Activated T-cell treated with anti-CD3 and anti-CD28 coated beads for 24 hours (primary cell): ENCODE measurements at places on chromosomes 2 and 18.
A peak's percentile ranks its signal among the peaks of the same experiment; 100 is the strongest.

DNA sequence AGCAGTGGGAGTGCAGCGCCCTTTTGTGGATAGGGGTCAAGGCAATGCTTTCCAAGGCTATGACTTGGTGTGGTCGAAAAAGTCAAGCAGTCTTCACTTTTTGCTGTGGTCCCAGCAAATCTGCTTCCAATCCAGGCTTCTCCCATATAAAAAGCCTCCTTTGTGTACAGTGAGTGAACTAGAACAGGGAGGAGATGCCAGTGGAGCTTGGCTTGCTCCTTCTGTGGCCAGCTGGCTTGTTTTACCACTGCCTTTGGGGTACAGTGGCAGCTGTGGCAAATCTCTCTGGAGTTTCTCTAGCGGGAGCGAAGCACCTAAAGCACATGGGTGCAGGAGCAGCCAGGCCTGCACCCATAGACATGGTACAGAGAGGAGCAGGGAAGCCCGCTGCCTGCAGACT is 103.5 kb downstream of the MSH2 start:
- no peak for DNase-seq

DNA sequence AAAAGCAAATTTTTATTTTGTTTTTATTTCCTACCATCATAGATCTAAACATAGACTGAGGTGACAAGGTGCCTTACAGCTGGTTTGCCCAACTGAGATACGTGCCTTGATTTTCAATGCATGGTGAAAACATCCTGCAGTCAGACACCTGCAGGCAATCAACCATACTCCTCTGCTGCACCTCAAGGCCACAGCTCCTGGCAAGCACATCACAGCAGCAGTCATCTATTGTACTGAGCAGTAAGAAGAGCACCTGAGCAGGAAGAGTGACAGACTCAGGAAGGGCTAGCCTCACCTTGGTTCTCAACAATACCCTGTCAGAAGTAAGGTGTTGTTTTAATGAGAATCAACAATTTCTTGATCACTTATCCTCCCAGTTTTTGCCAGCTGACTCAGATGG is 1206.8 kb upstream of the NRXN1 start:
- no peak for DNase-seq

GRCh38 chr18:79528846-79529245 is 133.1 kb downstream of the NFATC1 start:
- peak; percentile 67 for DNase-seq

DNA sequence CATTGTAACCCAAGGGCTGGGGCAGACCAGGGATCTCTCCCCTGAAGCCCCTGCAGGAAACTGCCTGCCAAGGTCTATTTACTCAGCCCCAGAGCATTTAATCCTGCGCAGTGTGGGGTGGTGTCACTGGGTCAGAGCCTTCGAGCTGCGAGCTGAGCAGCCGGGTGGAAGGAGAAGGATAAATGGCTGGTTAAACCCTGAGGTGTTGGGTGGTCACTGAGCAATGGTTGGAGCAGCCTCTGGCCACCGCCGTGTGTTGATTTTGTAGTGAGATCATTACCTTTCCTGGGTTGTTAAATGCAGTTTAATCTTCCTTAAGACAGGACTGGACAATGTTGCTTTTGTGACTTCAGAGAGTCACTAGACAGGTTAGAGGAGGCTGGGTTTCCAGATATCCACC is 98.1 kb downstream of the SETBP1 start:
- no peak for DNase-seq

DNA sequence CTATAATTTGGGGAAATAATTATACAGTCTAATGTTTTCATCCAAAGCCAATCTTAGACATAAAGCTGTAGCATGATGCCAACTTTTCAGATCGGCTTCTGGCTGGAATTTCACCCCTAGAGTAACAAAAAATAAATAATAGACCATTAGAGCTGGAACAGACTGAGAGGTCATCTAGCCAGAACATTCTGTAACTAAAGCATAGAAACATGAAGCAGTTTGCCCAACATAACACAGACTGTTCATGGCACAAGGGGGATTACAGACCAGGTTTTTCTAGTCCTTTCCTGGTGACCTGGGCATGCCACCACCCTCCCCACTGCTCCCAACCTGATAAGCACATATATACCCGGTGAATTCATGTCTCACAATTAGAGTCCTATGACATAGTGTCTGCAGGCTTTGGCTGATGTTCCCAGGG is 116.4 kb upstream of the PPP1CB start:
- no peak for DNase-seq

DNA sequence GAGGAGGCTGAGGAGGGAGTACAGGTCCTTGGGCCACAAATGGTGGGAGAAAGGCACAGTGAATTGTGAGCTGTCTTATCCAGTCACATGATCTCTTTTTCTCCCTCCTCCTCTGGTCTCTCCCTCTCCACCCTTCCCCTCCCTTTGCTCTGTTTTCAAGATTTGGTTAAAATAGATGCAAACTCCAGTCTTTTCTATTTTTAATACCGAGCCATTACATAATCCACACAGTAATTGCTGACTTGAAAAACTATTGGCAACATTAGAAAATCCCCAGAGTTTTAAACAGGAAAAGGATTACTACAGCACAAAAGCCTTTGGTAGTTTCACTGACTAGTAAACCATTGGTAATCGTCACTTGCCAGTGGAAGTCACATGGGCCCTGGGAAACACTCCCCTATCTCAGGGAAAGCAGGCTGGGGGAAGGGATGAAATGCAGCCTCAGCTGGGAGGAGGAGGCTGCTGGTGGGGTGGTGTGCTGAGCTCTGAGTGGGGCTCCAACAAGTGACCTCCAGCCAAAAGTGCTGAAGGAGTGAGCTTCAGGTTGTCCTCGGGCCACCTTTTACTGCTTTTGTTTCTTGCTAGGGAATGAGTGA is 57.4 kb upstream of the PCBP1 start:
- DNase-seq = no peak

GRCh38 chr18:6537475-6537874 is 122.8 kb upstream of the L3MBTL4 start:
- DNase-seq = no peak

DNA sequence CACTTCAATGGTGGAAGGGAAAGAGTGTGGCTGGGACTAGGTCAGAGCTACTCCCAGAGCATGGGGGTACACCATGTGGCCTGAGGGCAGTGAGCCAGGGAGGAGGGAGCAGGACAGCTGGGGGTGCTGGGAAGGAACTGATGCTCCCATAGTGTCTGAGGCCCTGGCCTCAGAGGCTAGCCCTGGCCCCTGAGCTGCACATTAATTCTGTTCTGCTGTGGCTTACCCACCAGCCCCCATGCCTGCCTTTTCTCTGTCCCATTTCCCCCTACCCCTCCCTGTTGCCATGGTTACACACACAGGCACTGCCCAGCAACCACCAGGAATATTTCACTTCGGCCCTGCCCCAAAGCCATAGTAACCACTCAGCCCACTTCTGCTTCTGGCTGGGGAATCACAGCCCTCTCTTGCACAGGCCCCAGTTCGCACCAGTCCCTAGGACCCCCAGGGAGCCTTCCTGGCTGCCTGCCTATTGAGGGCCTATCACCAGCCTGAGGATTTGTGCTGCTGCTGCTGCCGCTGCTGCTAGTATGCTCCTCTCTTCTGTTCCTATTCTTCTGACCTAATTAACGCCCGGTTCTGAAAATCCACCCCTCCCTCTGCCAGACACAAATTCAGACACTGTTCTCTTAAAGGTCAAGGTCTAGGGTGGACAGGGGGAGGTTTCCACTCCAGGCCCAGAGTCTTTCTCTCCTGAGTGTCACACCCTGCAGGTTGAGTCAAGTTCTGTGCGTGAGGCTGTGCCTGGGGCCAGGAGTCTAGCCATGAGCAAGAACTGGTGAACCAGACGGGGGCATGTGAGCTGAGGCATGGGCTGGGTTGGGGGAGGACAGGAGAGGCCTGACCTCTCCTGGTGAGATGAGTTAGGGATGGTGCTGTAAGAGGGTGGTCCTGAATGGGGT is 87.1 kb upstream of the MCFD2 start:
- DNase-seq = no peak

DNA sequence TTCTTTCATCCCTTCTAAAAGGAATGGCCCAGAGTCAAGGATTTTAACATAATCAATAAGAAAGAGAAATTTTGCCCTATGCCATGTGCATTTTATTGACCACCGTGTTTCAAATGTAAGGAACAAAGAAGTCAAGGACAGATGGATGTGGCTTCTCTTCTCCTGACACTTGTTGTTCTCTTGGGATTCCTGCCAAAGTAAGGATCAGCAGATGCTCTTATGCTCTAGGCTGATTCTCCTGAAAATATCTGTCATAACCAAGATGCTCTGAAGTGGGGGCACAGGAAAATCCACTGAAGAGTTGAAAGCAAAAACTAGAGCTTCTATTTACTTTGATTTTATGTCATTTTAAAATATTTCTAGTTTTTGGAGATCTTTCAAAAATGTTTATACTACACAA is 72.9 kb upstream of the SYT4 start:
- no peak for DNase-seq

DNA sequence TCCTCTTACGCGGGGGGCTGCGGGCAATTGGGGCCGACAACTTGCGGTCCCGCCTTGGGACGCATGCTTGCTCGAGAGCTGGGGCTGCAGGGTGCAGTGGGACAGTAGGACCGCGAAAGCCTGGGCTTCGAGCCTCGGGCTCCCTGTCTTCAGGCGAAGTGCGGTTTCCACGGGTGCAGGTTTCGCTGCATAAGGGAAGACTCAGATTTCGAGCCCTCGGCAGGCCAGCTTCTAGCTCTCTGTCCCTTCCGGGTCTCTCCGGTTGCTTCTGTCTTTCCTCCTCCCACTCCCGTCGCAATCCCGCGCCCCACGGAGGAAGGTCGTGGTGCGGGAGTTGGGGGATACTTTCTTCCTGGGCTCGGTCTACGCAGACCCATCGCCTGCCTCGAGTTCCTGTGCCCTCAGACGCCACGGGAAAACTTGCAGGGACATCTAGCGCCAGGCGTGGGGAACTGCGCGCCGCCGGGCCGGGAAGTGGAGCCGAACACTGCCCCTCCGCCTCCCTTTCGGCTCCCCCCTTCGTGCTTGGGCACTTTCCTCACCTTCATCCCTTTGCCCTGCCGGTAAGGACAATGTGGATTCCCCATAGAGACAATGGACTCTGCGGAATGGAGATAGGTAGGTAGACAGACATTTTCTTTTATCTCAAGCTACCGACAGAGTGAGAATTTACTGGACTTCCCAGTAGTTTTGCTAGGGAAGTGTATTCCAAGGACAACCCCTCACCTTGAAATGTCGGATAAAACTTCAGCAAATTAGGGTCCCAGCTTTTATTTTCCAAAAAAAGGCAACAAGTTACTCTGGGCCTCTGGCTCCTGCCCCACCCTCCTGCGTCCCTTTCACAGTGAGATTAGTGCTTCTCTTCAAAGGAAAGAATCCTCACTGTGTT is 4.2 kb upstream of the HOXD13 start:
- no peak for DNase-seq

- DNase-seq = no peak
Observed at GRCh38 chr2:169839954-169840746, 12.9 kb downstream of the UBR3 start.

GRCh38 chr2:207939342-207940108 is 85.8 kb downstream of the PLEKHM3 start:
- DNase-seq = no peak

- no peak for DNase-seq
Observed at GRCh38 chr2:230830428-230830827, 34.3 kb upstream of the ITM2C start.

DNA sequence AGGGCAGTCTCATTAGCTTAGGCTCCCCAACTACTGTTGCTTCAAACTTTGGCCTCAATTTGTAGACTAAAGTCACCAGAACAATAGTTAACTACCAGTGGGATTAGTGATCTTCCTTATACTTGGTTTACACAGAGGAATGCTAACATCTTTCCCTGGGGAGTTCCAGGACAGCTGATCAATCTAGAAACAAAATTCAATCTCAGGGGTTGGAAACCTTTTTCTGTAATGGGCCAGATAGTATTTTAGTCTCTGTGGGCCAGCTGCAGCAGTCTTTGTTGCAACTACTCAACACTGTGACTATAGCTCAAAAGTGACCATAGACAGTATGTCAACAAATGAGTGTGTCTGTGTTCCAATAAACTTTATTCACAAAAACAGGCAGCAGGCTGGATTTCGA is 85.7 kb downstream of the METTL8 start:
- no peak for DNase-seq

GRCh38 chr18:48110797-48111196 is 180.3 kb upstream of the SMAD2 start:
- no peak for DNase-seq

GRCh38 chr2:237689336-237690131 is 62.1 kb downstream of the LRRFIP1 start:
- DNase-seq = no peak

DNA sequence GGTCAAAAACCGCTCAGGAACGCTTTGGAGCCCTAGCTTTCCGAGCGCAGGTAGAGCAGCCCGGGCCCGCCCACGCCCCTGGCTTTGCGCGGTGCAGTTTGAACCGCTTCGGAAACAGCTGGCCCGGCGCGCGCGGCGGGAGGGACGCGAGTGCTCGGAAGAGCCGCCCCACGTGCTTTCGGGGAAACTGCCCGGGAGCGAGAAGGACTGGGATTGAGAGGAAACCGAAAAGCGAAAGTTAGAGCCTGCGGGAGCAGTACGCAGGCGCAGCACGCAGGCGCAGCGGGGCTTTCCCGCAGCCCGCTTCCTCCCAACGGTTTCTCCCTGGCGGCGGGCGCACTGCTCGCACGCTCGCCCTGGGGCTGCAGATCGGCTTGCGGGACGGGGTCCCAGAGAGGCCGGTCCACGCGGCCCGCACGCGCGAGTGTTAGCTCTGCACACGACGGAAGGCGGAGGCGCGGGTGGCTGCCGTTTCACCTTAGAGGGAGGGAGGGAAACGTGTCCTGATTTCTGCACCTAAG is 6.3 kb upstream of the STAT1 start:
- DNase-seq = peak; percentile 94

GRCh38 chr2:22893761-22894517 is 491.0 kb upstream of the KLHL29 start:
- DNase-seq = no peak

DNA sequence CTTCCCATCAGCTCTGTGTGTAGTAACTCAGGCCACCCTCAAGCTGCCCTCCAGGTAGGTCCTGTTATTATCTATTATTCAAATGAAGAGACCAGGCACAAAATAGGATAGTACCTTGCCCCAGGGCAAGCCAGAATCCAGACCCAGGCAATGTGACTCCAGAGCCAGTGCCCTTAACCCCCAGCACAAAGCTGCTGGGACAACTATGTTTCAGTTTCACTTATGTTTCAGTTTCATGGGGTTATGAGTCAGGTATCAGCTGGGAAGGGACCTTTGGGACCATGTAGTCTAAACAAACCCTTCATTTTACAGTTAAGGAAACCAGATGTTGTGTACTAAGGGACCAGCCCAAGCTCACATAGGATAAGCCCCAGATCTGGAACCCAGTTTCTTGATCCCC is 10.0 kb downstream of the HK2 start:
- no peak for DNase-seq
